Foreskin fibroblast (primary cell): ENCODE measurements at places on chromosomes 16 and 17.

- DNase-seq, result no peak
Observed at GRCh38 chr17:73719588-73720071, 75.4 kb upstream of the SDK2 start.

DNA sequence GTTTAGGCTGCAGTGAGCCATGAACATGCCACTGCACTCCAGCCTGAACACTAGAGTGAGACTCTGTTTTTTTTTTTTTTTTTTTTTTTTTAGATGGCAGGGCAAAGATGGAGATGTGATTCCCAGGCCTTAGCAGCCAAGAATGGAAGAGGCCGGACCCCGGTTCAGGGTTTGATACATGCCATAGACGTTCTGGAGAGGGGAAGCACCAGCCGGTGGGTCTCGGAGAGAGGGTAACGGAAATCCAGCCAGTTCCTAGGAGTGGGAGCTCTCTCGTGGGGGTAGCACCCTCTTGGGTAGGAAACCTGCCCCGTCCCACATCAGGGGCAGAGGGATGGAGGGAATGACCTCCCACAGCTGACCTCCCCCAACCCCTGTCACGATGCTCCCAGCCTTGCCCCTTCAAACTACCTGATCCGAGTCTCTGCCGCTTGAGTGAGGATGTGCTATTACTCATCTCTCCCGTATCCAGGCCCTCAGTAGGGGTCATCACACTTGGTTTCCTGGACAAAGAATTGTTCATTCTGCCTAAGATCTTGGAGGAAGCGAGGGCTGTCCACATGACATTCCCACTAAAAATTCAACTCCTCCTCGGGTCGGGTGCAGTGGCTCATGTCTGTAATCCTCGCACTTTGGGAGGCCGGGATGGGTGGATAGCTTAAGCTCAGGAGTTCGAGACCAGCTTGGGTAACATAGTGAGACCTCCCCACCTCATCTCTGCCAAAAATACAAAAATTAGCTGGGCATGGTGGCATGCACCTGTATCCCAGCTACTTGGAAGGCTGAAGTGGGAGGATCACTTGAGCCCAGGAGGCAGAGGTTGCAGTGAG is 47.3 kb downstream of the MIS12 start:
- DNase-seq, result no peak

DNA sequence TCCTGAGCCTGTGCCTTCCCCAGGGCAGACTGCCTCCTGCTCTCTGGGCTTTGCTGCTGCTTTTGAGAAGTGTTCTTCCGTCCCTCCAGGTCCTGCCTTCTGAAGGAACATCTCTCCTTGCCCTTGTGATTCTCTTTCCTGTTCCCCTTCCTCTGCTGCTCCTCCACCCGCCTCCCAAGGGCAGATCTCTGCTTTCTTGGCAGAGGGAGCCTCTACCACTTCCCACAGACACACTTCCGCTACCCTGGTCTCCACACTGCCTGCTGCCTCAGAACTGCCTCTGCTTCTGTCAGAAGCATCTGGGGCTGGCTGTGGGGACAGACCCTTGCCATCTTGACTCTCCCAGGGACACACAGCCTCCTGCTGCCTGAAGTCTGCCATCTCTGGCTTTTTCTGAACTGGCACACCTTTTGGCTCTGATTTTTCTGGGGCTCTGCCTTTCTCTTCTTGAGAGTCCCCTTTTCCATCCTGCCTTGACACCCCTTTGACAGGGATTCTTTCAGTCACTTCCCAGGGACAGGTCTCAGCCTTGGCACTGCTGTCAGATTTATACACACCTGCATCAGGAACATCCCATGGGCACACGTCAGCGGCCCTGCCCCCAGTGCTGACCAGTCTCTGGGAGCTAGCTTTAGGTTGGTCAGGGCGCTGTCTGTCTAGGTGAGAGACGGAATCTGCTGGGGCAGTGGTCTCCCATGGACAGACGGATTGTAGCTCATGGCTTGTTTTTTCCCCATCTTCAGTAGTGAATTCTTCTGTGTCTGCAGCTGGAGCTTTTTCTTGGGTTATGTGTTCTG is 16.6 kb downstream of the GPR179 start:
- no peak for DNase-seq

- DNase-seq, result no peak
Observed at GRCh38 chr17:50432125-50432762, 6.2 kb downstream of the ACSF2 start.

DNA sequence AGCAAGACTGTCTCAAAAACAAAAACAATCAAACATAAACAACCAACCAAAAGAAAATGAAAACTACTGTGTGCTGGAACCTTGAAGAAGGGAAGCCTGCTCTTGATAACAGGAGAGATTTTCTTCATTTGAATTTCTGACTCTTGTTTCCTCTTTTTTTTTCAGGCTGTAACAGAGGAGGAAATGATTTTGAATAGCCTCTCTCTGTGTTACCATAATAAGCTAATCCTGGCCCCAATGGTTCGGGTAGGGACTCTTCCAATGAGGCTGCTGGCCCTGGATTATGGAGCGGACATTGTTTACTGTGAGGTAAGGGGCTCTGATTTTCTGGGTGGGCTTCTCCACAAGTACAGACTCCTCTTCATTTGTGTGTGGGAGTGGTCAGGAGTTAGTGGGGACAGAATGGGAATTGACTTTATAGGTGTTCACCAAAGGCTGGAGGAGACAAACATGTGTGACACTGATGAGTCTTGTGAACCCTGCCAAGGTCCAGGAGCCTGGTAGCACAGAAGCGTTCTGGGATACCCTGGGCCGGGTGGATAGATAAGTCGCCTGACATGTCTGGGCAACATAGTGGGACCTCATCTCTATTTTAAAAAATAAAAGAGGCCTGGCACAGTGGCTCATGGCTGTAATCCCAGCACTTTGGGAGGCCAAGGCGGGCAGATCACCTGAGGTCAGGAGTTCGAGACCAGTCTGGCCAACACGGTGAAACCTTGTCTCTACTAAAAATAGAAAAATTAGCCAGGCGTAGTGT is 14.9 kb downstream of the DUS2 start:
- DNase-seq, result no peak

- no peak for DNase-seq
Observed at GRCh38 chr17:48632579-48633265, 6.6 kb upstream of the HOXB9 start.

GRCh38 chr17:27282054-27282551 is 11.8 kb upstream of the WSB1 start:
- DNase-seq, result peak; percentile 5

- no peak for DNase-seq
Observed at GRCh38 chr17:47957591-47958490, at the start of gene PRR15L. Gene PRR15L, minus strand, starts transcription at chr17:47957883. Its CDS starts 4,649 bp downstream, at chr17:47953234.

- no peak for DNase-seq
Observed at GRCh38 chr16:88798772-88799455, 4.7 kb upstream of the CDT1 start.

- peak; percentile 74 for DNase-seq
Observed at GRCh38 chr16:678858-679813, 1.1 kb upstream of the STUB1 start.

- DNase-seq, result peak; percentile 82
Observed at GRCh38 chr16:48054881-48055601, 100.8 kb downstream of the ABCC12 start.

DNA sequence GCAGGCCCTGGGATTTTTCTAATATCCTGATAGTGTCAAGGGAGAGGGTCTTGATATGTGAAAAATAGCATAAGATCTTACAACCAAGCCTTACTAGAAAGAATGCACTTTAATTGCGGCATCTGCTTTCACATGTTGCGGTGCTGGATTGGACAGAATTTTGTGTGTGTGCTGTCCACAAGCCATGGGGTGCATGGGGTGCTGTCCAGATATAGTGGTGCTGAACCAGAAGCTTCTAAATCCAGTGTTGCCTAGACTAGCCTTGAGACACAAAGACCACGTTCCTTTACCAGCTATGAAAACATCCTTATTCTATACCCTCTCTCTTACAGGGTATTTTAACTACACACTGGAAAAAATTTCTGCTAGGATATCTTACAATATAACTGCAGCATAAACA is 244.0 kb downstream of the TMEM114 start:
- no peak for DNase-seq

DNA sequence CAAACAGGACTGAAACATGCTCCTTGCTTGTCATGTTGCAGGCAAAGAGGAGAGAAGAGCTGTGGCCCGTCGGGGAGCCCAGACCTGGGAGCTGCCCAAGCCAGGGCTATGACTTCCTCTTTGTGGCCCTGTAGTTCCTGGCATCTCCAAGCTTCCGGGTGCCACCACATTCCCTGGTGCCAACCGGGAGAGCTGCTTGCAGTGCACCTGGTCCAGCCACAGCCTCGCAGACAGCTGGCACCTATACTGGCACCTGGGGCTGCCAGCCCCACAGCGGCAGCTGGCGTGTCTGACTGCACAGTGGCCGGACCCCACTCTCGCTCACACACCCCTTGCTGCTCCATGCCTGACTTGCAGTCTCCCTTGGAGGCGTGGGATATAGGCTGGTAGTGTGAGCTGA is 37.1 kb upstream of the FOXJ1 start:
- no peak for DNase-seq

DNA sequence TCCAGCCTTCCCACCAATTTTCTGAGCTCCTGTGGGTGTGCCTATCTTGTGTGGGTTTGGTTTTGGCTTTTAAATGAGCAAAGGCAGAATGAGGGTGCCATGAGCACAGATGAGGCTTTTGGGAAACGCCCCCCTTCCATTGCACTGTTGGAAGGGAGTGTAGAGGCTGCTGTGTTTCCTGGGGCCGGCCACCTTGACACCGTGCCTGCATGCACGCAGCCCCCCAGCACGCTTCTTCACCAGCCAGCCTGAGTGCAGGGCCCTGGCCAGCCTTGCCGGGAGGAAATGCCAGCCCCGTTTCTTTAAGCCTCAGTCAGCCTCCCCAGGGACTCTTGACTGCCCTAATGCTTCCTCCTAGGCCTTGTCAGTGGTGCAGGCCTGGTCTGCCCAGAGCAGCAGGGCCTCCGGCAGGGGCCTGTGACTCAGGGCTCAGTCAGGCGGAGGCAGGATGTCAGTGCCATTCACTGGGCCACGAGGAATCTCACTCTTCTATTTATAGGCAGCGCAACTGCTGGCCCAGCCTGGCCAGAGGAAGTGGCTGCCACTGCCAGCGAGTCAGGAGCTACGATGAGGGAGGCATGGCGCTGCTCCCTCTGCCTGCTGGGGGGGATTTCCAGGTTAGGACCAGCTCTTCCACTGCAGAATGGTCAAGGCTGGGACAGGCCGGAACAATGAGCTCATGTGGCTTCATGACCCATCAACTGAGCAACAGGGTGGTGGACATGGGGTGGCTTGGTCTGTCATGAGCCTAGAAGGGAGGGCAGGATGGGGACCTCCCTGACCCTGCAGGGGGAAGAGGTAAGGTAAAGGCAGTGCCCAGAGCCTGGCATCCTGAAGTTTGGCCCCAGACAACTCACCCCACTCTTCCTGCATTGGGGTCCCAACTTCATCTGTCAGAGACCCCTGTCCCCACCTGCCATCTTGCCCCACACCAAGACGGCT is 205.2 kb downstream of the RAB11FIP4 start:
- peak; percentile 99 for DNase-seq
